ENCODE measurements at places on chromosomes 7 and 10.

- no peaks in the 10 kb centered on the region for H3K27me3 ChIP-seq
- H3K36me3 ChIP-seq: no peaks in the 10 kb centered on the region
- no peak for DNase-seq
- H3K4me1 ChIP-seq: no peaks in the 10 kb centered on the region
- no peak overlapping the region for H3K27ac ChIP-seq
Measured at GRCh38 chr7:136857573-136857972, 10.9 kb upstream of the CHRM2 start.

GRCh38 chr10:71600849-71601248 lies 118.7 kb downstream of the C10orf105 start:
- no peaks in the 10 kb centered on the region for H3K36me3 ChIP-seq
- DNase-seq: no peak
- H3K4me3 ChIP-seq: no peak overlapping the region
- H3K27ac ChIP-seq: no peak overlapping the region
- H3K4me1 ChIP-seq: peaks cover 5% of the 10 kb centered on the region
- no peaks in the 10 kb centered on the region for H3K27me3 ChIP-seq

DNA sequence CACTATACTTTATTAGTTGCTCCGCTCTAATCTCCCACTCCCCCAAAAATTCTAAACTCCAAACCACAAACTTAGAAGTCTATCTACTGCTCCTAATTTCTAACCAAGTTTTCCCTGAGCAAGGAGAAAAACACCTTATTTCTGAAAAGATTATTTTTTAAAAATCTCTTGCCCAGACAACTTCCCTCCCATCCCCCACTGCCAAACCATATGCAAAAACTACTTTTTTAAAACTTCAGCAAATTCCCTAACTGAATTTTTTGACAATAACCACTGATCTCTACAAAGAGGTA lies 1.9 kb downstream of the UBE2H start:
- no peaks in the 10 kb centered on the region for H3K27me3 ChIP-seq
- DNase-seq: no peak

GRCh38 chr10:59303018-59303417 lies 59.3 kb downstream of the FAM13C start:
- no peaks in the 10 kb centered on the region for H3K36me3 ChIP-seq
- no peak overlapping the region for H3K27ac ChIP-seq
- no peaks in the 10 kb centered on the region for H3K27me3 ChIP-seq
- no peak overlapping the region for H3K4me3 ChIP-seq
- peaks cover 3% of the 10 kb centered on the region for H3K4me1 ChIP-seq

- H3K4me3 ChIP-seq: no peak overlapping the region
- no peak overlapping the region for H3K27ac ChIP-seq
- H3K4me1 ChIP-seq: peaks cover 6% of the 10 kb centered on the region
- H3K36me3 ChIP-seq: peaks cover 38% of the 10 kb centered on the region
- DNase-seq: no peak
Measured at GRCh38 chr10:74675484-74675883, 150.9 kb upstream of the KAT6B start.

GRCh38 chr7:24931844-24932243 lies 48.1 kb downstream of the OSBPL3 start:
- DNase-seq: no peak
- H3K36me3 ChIP-seq: peaks cover 18% of the 10 kb centered on the region
- H3K27ac ChIP-seq: peak overlapping the region; percentile 74
- no peaks in the 10 kb centered on the region for H3K27me3 ChIP-seq
- peak overlapping the region; percentile 5 for H3K4me3 ChIP-seq

DNA sequence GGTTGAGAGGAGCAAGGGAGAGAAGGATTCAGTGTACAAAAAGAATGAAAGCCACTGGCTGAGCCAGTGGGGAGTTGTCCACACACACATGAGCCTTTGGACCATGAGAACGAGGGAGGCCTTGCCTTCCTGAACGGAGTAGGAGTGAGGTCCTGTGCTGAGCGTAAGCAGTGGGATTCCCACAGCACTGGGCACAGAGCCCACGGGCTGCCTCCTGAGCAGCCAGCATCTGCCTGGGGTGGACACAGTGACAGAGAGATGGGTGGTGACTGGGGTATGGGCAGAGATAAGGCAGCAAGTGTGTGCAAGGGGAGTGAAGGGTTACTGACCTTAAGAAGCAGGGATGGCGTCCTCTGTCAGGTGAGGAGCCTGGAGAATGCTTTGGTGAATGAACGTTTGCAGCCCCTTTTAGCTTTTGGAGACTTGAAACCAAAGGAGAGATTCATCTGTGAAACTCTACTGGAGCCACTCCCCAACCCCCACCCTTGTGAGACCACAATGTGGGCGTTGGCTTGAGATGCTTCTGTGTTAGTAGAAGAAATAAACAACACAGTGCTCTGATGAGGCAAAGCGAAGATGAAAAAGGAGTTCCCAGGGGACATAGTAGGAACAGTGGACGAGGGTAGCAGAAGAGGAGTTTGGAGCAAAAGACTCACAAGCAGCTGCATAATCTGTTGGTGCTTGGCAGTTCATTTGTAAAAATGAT lies 56.5 kb downstream of the FIGNL1 start:
- H3K4me1 ChIP-seq: peaks cover 71% of the 10 kb centered on the region
- H3K36me3 ChIP-seq: peaks cover 60% of the 10 kb centered on the region

GRCh38 chr7:100801833-100802568 lies 25.3 kb downstream of the EPHB4 start:
- no peak for DNase-seq
- H3K36me3 ChIP-seq: no peaks in the 10 kb centered on the region
- no peak overlapping the region for H3K27ac ChIP-seq
- no peak overlapping the region for H3K4me3 ChIP-seq
- peaks cover 29% of the 10 kb centered on the region for H3K4me1 ChIP-seq

DNA sequence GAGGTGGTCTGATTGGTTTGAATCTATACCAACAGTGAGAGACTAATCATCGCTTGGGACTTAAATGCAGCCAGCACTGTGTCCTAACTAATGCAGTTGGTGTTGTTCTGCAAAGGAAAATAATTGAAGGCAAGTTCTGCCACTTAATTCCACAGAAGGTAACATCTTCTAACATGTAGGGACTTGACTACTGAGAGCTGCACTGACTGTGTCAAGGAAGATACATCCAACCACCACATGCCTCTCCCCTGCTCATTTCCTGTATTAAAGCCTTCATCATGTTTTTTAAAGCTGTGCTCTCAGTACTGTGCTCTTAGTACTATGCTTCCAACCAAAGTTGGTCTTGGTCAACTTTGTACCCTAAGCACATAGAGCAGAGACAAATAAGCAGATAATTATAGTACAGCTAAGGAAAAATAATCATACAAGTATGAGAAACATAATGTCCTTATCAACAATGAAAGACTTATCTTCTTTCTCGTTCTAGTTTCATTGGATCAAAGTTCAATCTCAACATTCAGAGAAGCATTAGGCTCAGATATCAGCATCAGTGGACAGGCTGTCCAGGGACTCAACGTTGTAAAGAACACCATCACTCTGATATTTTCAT lies 2.8 kb upstream of the CYP3A4 start:
- peaks cover 26% of the 10 kb centered on the region for H3K27me3 ChIP-seq
- DNase-seq: no peak
- H3K4me1 ChIP-seq: no peaks in the 10 kb centered on the region

- H3K4me3 ChIP-seq: no peak overlapping the region
- H3K27me3 ChIP-seq: peaks cover 7% of the 10 kb centered on the region
- no peak for DNase-seq
- H3K4me1 ChIP-seq: peaks cover 2% of the 10 kb centered on the region
- no peak overlapping the region for H3K27ac ChIP-seq
Measured at GRCh38 chr7:55189146-55189766, 170.4 kb downstream of the EGFR start.

DNA sequence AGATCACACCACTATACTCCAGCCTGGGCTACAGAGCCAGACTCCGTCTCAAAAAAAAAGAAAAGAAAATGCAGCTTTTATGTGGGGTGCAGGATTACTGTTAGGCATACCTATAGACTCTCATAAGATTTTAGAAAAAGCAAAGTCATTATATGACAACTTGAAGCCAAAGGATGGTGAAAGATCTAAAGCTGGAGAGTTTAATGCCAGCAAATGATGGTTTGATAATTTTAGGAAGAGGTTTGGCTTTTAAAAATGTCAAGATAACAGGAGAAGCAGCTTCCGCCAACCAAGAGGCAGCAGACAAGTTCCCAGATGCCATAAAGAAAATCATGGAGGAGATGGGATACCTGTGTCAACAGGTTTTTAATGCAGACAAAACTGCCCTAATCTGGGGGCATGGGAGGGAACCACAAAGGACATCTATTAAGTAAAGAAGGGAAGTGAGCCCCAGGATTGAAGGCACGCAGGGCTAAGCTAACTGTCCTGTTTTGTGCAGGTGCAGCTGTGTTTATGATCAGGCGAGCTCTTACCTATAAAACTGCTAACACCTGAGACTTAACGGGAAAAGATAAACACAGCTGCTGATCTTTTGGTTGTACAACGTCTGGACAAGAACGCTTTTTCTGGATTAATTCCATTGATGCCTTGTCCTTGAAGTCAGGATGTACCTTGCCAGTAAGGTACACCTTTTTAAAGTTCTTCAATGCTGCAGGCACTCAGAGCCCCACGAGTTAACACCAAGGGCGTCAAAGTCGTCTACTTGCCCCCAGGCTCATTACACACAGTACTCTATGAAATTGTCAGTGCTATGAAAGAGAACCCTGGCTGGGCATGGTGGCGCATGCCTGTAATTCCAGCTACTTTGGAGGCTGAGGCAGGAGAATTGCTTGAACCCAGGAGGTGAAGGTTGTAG lies 10.5 kb upstream of the ANKRD61 start:
- no peak overlapping the region for H3K4me3 ChIP-seq
- peak overlapping the region; percentile 17 for H3K27ac ChIP-seq
- peaks cover 43% of the 10 kb centered on the region for H3K36me3 ChIP-seq
- H3K27me3 ChIP-seq: no peaks in the 10 kb centered on the region
- peaks cover 5% of the 10 kb centered on the region for H3K4me1 ChIP-seq

GRCh38 chr7:54888067-54888733 lies 129.2 kb upstream of the SEC61G start:
- H3K4me3 ChIP-seq: no peak overlapping the region
- DNase-seq: no peak
- H3K27me3 ChIP-seq: peaks cover 4% of the 10 kb centered on the region
- no peaks in the 10 kb centered on the region for H3K36me3 ChIP-seq

- DNase-seq: no peak
- no peak overlapping the region for H3K27ac ChIP-seq
- H3K27me3 ChIP-seq: no peaks in the 10 kb centered on the region
- no peaks in the 10 kb centered on the region for H3K36me3 ChIP-seq
Measured at GRCh38 chr7:16136896-16137295, 284.4 kb downstream of the CRPPA start.

DNA sequence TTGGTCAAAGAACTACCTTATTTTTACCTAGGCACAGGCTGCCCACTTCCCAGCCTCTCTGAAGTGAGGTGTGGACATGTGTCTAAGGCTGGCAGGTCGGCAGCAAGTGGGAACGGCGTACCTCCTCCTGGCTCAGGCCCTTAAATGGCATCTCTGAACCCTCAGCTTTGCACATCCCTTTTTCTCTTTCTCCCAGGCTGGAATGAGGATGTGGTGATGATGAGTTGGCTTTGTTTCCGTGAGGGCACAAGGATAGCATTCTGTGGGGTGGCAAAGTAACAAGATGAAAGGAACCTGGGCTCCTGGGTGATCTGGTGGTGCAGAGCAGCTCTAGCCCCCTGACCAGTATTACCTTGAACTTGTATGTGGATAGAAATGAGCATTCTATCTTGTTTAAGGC lies 196.8 kb downstream of the REEP3 start:
- peaks cover 4% of the 10 kb centered on the region for H3K27me3 ChIP-seq
- no peak overlapping the region for H3K4me3 ChIP-seq
- no peaks in the 10 kb centered on the region for H3K36me3 ChIP-seq

DNA sequence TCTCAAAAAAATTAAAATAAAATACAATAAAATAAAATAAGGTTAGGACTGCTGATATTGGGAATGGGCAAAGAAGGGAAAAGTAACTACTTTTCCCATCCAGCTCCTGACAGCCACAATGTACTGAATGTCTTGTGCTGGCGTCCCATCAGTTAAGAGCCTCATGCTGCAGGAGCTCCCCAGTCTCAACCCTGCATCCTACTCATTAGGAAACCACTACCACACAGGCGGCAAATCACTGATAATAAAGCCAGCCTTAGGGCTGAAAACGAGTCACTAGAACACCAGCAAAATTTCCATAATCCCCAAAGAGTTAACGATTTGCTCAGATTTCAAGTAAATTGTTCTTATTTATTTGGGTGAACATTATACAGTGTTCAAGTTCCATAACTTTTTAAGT lies 4.3 kb downstream of the YWHAG start:
- no peak overlapping the region for H3K27ac ChIP-seq
- DNase-seq: no peak
- no peaks in the 10 kb centered on the region for H3K27me3 ChIP-seq
- peaks cover 13% of the 10 kb centered on the region for H3K36me3 ChIP-seq
- peaks cover 34% of the 10 kb centered on the region for H3K4me1 ChIP-seq
- no peak overlapping the region for H3K4me3 ChIP-seq

All from memory B cell (primary cell).